ENCODE measurements at places on chromosomes 3 and 15.

DNA sequence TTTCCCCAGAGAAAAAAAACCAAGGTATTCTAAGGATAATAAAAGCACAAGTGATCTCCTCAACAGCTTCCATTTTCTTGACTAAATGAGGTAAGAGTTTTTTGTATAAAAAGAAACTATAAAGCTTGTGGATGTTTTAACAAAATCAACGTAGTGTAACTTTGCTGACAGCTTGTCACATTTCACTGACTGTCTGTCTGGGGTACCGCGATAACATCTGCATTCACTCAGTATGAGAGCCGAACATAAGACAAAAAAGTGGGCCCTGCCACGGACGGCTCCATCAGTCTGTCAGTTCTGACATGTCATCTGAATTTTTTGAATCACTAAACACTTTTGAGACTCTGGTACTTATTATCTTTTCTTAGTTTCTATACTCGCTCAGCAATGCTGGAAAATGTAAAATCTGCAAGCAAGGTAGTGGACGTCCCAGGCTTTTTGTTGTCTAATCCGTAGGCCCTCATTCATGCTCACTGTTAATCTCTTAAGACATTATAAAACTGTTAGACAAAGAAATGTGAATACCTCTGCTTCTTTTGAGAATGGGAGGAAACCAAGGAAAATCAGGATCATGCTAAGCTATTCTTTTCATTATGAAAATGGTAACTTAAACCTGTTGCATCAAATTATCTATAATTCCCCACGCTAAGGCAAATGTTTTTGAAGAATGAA lies 307.1 kb downstream of the MECOM start:
- DNase-seq = no peak

DNA sequence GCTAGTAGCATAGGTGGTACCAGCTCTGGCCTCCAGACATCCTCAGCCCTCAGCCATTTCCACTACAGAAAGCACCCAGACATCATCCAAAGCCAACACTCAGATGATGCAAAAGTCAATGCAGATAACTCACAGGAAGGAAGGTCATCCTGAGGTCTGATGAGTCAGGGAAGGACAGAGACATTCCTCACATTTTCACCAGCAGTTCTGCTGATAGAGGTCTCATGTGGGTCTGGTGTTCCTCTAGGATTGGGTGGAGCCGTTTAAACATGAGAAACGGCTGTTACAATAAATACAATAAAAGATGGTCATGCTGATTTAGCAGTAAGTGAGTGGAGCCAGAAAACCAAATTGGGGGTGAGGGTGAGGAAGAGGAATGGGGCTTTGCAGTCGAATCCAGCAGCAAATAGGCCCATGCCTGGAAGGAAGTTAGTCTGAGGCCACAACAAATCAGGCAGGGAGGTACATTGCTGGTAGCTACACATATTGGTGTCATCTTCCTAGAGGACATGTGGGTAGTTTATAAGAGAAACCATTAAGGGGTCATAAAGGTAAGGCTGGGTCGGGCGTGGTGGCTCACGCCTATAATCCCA lies 33.3 kb upstream of the FLNB start:
- DNase-seq = no peak

GRCh38 chr3:36318621-36319200 lies 61.6 kb upstream of the STAC start:
- DNase-seq = no peak

- no peak for DNase-seq
Measured at GRCh38 chr15:70475921-70476320, 287.4 kb downstream of the UACA start.

- DNase-seq = no peak
Measured at GRCh38 chr3:127902486-127902885, 12.5 kb upstream of the KBTBD12 start.

- DNase-seq = no peak
Measured at GRCh38 chr3:29695643-29696198, 414.9 kb downstream of the RBMS3 start.

- no peak for DNase-seq
Measured at GRCh38 chr3:48989126-48989795, 780 bp upstream of the P4HTM start.

- no peak for DNase-seq
Measured at GRCh38 chr3:194194051-194194756, 58.3 kb downstream of the HES1 start.

GRCh38 chr3:25480811-25481210 lies 52.7 kb downstream of the RARB start:
- no peak for DNase-seq

DNA sequence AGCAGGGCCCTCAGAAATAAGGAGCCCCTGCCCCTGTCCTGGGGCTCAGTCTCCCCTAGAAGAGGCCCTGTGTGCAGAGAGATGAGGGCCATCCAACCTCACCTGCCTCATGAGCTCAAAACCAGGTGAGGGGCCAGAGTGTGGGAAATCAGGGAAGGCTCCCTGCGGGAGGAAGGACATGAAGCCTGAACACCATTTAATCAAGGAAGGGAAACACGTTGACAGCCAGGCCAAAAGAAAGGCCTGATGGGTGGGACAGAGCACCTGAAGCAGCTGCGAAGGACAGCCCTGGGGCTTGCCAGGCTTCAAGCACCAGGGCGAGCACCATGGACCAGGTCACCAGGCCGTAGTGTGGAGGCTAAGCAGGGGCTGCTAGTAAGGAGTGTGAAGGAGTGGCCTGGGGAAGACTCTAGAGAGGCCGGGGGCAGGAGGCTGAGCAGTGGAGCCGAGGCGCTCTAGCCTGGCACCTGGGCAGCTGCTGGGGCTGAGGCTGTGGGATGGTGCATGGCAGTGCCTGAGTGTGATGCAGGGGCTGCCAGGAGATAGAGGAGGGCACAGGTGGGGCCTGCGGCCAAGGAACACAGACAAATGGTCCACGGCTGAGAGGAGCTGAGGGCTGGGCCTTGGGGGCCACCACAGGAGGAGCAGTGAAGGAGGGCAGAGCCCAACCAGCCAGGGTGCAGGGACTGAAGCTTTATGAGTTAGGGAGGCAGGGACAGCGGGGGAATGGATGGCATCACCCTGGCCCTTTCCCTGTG lies 16.1 kb downstream of the ACAA1 start:
- no peak for DNase-seq

- no peak for DNase-seq
Measured at GRCh38 chr3:70984776-70985482, 598.6 kb downstream of the FOXP1 start.

DNA sequence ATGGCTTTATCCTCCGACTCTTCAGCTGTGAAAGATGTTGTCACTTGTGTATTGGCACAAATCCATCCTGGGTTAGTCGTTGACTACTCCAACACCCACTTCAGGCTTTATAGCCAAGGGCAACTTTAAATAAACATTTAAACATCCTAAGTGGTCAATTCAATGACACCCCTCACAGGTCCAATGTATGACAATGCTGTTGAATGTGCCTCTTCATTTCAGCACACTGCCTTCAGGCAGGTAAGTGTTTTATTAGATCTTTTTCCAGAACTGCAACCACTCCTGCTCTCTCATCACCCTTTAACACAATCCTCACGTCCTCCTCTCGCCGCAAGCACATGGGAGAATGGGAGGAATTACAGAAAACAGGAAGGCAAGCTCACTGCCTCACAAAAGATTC lies 30.3 kb downstream of the IL12A start:
- no peak for DNase-seq

GRCh38 chr3:133548090-133548489 lies 25.4 kb upstream of the CDV3 start:
- no peak for DNase-seq

GRCh38 chr3:22241110-22241509 lies 490.1 kb upstream of the ZNF385D start:
- no peak for DNase-seq

- no peak for DNase-seq
Measured at GRCh38 chr3:128196647-128197046, 43.4 kb downstream of the EEFSEC start.

DNA sequence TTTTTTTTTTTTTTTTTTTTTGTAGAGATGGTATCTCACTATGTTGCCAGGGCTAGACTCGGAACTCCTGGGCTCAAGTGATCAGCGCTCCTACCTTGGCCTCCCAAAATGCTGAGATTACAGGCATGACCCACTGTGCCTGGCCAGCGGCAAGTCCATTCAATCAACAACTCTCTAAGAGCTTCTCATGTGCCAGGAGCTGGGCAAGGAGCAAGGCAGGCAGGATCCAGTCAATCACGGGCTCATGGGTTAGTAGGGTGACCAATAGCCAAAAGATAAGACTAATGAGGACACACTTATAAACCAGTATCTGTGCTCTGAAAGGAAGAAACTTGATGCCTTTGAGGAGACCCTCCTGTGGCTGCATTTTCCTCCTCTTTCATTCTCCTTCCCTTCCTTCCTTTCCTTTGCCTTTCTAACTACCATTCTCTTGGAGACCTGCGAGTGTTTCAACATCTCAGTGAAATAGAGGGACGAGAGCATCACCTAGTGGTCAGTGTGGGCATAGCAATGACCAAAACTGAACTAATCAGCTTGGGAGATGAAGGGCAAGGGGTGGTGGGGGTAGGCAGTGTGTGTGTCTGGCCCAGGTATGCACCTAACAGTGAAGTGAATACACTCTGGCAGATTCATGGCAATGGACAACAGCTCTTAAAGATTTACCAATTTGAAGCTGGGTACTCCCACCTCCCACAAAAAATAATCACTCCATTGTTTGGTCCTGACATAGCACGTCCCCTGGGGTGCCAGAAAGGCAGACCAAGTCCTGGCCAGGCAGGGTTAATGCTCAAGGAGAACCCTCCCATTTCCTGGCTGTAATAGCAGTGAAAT lies 6.3 kb downstream of the RPP25 start:
- DNase-seq = no peak

DNA sequence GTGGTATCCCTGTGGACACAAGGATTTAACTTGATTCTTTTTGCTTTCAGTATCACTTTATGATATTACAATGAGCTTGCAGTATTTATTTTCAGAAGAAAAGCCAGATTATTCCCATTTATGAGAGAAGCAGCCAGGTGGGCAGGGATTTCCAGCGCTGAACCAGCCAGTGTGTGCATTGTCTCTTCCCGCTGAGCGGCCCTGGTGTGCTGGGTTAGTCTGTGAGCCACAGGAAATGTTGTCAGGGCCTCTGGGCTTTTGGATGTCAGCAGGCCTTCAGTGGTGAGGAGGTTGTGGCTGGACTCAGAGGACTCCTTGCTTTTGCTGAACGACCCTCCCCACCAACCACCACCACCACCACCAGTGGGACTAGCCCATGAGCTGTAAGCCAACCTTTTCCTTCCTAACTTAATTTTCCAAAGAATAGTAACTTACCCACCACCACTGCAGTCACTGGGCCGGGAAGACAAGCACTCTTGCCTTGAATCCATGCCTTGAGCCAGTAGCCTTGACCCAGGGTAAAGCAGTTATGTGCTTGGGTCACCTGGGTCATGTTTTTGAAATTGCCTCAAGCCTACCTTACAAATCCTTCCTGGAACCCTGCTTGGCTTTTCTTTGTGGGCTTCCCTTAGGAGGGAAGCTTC lies 33.1 kb downstream of the FLNB start:
- no peak for DNase-seq

GRCh38 chr3:127738192-127738840 lies 65.6 kb downstream of the ABTB1 start:
- no peak for DNase-seq

Data from GM12892 (cell line).